ENCODE measurements at places on chromosomes 6 and 20.

DNA sequence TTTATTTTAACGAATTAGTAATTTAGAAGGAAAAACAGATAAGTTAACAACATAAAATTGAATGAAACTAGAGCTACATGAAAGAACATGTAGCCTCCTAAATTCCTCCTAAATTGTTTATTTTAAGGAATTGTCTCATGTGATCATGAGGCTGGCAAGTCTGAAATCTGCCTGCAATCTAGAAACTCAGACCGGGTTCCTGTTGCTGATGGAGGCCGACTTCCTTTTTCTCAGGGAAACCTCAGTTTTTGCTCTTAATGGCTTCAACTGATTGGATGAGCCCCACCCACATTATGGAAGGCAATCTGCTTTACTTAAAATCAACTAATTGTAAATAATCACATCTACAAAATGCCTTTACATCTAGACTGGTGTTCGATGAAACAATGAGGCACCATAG lies 267.6 kb upstream of the PRND start:
- DNase-seq: no peak

GRCh38 chr6:97885828-97886227 lies 602.8 kb upstream of the MMS22L start:
- DNase-seq: no peak

DNA sequence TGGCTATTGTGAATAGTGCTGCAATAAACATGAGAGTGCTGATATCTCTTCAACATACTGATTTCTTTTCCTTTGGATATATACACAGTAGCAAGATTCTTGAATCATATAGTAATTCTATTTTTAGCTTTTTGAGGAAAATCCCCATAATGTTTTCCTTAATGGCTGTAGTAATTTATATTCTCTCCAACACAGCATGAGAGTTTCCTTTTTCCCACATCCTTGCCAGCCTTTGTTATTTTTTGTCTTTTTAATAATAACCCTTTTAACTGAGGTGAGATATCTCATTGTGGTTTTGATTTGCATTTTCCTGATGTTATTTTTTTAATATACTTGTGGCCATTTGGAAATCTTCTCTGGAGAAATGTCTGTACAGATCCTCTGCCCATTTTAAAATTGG lies 132.6 kb downstream of the PRL start:
- DNase-seq: no peak

DNA sequence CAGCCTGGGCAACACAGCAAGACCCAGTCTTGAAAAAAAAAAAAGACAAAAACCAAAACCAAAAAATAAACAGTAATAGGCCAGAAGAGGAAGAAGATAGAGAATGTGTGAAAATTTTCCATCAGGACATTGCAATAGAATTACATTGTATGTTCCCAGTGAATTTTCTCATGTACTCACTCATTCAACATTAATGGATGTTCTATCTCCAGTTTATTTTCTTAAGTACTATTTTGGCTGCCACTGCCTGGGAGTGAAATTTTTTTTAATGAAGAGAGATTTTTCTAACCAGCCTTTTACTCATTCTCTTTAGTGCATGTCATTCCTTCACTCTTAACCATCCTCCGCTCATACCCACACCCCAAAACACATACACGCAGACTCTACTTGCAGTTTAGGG lies 282.8 kb downstream of the ALDH8A1 start:
- DNase-seq: no peak

All from AG04450 (cell line).